NCI-H1436 treated with DMSO at 0.1 percent for 48 hours (cell line): ENCODE measurements at places on chromosomes 2 and 18.

DNA sequence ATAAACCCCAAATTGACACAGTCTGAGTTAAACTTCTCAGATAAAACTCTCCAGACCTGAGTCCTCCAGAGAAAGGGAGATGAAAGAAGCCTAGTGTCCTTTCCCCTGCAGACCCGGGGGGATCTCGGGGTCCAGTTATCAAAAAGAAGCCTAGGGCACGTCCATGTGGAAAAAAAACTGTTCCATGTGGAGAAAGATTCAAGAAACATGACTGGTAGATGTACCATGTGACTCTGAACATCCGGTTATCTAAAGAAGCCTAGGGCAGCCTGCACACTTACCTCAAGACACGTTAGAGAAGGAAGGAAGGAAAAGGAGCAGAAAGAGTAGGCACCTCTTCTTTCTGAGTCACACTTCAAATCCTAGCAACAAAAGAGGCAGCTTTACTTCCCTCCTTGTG, 421.0 kb downstream of the LRATD1 start:
- DNase-seq, result no peak

- no peak for DNase-seq
Observed at GRCh38 chr2:171957061-171957460, 34.8 kb downstream of the HAT1 start.

- peak; percentile 61 for DNase-seq
Observed at GRCh38 chr2:159497847-159498246, 118.5 kb downstream of the BAZ2B start.

DNA sequence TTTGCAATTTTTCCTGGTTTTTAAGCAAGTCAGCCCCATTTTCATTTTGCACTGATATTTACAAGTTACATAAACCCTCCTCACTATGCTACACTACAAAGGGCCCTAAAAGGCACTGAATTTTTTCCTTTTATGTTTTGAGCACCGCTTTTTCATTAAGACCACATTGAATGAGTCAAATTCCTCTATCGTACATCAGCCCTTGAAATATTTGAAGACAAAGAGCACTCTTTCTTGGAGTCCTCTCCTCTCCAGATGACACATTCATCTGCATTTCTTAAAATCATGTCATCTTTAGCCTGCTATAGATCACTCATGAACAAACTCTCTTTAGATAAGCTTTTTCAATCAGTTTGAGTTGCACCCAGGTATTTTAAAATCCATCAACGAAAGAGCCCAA, 306.6 kb upstream of the SOX11 start:
- DNase-seq, result no peak

GRCh38 chr18:22108674-22109073, 60.7 kb upstream of the GATA6 start:
- DNase-seq, result no peak

DNA sequence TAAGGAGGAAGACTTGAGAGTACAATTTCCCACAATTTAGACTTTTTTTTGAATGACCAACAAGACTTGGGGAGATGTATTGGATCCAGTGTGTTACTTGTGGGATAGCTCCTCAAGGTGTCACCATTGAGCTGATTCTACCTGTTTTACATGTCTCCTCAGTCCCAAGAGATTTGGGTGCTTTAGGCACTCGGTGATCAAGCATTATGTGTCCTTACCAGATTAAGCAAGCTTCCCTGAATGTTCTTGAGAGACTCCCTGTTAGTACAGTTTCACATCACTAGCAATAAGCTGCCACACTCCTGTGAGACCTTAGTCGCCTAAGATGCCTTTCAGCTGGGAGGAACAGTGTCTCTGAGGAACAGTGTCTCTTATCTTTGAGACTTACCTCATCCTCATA, 384.3 kb upstream of the SYT4 start:
- peak; percentile 68 for DNase-seq

- DNase-seq, result no peak
Observed at GRCh38 chr18:35479911-35480586, 17.7 kb downstream of the INO80C start.

GRCh38 chr2:113080134-113080533, 12.4 kb downstream of the IL1F10 start:
- DNase-seq, result no peak

GRCh38 chr2:66695226-66695735, 260.4 kb downstream of the MEIS1 start:
- DNase-seq, result no peak

GRCh38 chr2:145226901-145227300, 707.0 kb upstream of the ZEB2 start:
- no peak for DNase-seq
